ENCODE measurements at places on chromosomes 13 and 19.
A peak's percentile ranks its signal among the peaks of the same experiment; 100 is the strongest.

DNA sequence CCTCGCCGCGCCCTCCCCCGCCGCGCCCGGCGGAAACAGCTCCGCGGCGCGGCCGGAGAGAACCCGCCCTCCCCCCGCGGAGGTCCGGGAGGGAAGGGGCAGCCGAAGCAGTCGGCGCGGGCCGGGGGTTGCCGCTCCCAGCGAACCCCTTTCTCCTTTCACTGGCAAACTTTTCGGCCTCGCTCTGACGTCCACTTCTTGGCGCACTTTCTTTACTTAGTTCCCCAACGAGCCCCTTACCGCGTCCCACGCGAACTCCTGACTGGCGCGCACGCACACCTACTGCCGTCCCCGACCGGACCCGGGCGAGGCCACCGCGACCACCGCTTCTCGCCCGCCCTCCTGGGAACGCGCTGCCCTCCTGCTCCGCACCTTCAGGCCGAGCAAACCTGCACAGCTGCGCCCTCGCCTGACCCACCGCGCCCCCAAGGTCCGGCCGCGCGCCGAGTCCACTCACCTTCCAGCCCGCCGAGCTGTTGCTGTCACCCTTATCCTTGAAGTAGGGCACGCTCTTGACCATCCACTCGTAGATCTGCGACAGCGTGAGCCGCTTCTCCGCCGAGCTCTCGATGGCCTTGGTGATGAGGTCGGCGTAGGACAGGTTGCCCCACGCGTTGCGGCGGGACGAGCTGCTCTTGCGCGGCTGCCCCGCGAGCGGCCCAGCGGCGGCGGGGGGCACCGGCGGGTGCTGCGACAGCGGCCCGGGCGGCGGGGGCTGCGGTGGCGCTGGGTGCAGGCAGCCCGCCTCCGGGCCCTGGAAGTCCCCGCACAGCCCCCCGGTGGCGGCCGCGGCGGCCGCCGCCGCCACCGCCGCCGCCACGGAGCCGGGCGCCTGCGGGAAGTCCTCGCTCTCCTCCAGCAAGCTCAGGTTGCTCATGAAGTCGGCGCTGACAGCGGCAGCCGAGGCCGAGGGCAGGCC is 1.1 kb downstream of the FOXO1 start:
- DNase-seq: no peak

- peak; percentile 22 for DNase-seq
Observed at GRCh38 chr13:45482571-45483173, 17.9 kb downstream of the COG3 start.

- no peak for DNase-seq
Observed at GRCh38 chr13:25379011-25379410, 7.2 kb downstream of the ATP8A2 start.

- DNase-seq: no peak
Observed at GRCh38 chr13:44326961-44327360, 46.7 kb upstream of the SERP2 start.

GRCh38 chr13:20270163-20270865 is 38.2 kb upstream of the GJB6 start:
- peak; percentile 54 for DNase-seq

- DNase-seq: no peak
Observed at GRCh38 chr19:10872546-10873107, 1.3 kb downstream of the CARM1 start.

DNA sequence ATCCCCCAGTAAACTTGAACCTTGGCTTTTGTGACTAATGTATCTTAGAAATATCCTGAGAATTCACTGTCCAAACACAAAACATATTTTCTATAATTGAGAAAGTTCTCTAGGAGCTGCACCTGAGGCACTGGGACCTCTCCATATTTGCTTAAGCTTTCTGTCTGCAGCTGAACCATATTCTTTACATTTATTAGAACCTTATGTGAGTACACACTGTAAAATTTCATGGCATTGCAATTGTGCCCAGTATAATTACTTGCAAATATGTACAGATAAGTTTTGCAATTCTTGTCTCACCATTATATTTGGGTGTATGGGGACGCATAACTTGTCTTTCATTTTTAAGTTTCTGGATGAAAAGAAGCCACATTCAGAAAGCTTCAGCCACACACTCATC is 280.7 kb upstream of the KLHL1 start:
- DNase-seq: no peak

DNA sequence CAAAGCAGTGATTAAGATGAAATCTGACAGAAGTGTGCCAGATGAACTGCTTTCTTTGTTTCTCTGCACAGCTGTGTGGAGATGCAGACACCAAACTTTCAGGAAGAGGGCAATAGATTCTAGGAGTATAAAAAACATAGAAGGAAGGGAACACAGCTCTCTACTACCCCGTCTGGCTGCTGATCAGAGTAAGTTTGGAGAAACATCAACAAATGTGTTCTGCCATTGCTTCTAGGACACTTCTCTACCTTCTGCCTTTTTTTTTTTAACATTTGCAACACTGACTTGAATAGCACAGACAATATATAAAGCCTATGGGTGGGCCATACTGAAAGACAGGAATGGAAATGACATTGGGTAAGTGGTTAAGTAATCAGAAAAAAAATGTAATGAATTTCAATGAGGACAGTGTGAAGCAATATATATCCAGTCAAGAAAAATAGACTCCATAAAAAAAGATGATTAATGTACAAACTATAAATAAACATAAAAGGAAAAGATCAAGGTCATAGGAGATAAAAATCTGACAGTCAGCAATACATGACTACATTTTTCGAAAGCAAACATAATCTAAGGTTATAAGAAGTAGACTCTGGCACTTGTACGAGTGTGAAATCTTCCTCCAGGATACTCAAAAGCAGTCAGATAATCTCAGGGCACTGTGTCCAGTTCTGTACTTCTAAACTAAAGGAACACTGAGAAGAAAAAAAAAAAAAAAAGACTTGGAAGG is 21.4 kb downstream of the NUFIP1 start:
- peak; percentile 29 for DNase-seq

- no peak for DNase-seq
Observed at GRCh38 chr13:38228322-38228721, 121.3 kb upstream of the UFM1 start.

DNA sequence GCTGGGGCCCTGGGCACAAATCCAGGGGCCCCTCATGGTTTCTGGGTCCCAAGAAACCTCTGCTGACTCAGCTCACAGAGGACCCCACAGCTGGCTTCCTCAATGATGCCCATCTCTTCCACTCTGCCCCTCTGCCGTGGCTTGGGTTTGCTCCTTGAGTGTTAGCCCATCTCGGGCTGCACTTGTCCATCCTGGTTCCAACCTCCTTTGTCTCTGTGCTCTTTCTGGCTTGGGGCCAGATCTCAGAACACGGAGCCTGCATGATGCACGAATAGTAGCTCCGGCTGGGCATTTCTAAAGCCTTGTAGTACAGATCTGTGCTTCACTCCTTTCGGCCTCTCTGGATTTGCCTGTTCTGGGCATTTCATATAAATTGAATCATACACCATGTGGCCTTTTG is 53.8 kb downstream of the F2RL3 start:
- DNase-seq: no peak

GRCh38 chr19:33005440-33005839 is 33.4 kb downstream of the FAAP24 start:
- DNase-seq: no peak

GRCh38 chr19:5578097-5578846 is 10.5 kb upstream of the TINCR start:
- DNase-seq: peak; percentile 46

- no peak for DNase-seq
Observed at GRCh38 chr19:47461876-47462275, 9.8 kb downstream of the SLC8A2 start.

DNA sequence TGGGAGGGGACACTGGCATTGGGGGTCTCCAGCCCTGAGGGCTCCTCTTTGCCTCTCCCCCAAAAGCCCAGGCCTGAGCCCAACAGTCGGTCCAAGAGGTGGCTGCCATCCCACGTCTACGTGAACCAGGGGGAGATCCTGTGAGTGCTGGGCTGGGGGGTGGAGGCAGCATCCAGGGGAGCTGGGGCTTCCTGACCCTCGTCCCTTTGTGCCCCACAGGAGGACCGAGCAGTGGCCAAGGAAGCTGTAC is 6.8 kb downstream of the PTOV1 start:
- no peak for DNase-seq

GRCh38 chr19:42573642-42574041 is 21.1 kb downstream of the CEACAM8 start:
- DNase-seq: no peak

DNA sequence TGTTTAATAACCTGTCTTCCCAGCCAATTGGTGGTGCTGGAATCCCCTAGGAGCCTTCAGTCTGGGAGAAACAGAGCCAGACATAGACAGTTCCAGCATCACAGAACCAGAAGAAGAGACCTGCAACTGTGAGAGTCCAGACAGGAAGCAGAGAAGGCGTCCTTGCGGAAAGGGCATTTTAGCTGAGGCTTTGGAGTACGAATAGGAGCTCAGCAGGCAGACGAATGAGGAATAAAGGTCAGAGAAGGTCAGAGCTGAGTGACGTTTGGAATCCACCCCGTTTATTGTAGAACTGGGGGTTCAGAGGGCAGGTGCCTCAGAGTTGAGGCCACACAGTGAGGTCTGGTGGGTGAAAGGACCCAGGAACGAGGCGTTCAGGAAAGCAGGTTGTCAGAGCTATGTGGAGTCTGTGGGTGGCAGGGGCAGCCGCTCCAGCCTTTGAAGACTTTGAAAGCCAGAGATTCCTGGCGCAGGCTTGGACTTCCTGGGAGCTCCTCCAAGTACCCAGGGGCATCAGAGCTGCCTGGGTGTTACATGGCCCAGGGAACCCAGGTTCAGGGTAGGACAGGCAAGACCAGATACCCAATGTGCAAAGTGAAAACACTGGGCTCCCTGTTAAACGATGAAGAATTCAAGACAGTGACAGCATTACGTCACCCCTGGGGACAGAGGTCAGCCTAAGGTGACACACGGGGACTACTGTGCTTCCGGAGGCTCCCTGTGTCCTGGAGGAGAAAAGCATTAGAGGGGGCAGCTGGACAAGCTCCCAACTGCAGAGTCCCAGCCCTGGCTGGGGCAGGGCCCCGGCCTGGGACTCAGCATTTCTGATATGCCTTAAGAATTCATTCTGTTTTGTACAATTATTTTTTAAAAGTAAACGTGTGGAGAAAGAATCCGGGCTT is 5.5 kb downstream of the ARRDC2 start:
- DNase-seq: no peak

DNA sequence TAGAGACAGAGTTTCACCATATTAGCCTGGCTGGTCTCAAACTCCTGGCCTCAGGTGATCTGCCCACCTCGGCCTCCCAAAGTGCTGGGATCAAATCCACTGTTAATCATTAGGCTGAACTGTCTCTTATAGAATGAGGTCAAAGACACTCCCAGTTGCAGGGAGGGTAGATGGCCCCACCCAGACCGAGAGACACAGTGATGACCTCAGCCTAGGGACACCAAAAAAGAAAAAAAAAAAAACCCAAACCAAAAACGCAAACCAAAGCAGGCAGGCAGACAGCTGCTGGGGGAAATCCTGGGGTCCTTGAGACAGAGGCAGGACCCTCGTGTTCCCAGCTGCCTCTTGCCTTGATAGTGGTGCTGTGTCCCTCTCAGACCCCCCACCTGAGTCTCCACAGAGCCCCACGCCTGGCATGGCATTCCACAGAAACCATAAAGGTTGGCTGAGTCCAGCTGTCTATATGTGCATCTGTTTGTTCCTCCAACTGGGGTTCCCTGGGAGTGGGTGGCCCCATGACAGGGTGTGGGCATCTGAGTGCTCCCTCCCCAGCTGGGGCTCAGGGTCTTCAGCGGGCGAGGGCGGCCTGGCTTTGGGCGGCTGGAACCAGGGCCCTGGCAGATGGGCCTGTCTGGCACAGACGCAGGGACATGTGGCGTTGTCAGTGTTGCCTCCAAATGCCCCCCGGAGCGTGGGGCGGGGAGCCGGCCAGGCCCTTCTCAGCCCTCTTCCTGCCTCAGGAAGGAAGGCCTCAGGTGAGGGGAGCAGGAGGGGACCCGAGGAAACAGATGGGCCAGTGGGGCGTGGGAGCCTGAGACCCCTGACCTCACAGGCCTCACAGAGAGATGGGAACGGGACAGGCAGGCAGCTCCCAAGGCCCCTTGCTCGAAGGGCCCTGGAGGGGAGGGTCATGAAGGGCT is 5.2 kb downstream of the DAND5 start:
- DNase-seq: no peak

GRCh38 chr13:112775791-112776279 is 86.0 kb downstream of the ATP11A start:
- DNase-seq: no peak

GRCh38 chr19:36113894-36114720 is 568 bp downstream of the POLR2I start:
- peak; percentile 48 for DNase-seq

GRCh38 chr19:43584484-43584883 is 8.9 kb downstream of the PINLYP start:
- DNase-seq: no peak

DNA sequence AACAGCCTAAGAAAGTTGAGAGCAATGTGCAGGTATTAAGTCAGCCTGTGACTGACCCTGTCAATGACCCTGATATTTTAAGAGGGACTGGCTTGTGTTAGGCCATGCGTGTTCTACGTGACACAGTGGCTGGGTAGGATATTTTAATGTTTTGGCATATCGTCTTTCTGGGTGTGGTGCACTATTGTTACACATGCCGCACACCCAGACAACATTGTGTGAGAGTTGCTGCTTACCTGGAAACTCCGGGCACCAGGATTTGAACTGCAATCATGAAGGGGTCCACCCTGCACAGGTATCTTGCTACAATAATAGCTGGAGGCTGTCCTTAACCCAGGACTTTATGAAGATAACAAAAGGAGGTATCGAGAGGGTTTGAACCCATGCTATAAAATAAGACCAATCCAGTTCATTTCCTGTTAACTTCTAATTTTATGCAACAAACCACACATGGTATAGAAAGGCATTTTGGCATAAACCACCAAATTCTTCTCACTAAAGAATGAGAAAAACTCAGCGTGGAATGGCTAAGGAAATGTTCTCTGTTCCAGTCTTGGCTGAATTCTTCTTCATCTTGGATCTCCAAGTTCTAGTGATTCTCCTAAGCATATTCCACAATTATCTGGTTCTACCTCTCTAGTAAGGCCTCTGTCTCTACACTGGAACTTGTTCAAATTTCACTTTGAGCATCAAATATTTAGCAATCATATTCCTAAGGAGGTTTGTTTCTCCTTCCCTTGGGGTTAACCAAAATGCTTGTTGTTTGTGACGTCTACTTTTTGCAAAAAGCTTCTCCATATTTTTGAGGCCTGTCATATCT is 38.7 kb upstream of the POMP start:
- peak; percentile 68 for DNase-seq

DNA sequence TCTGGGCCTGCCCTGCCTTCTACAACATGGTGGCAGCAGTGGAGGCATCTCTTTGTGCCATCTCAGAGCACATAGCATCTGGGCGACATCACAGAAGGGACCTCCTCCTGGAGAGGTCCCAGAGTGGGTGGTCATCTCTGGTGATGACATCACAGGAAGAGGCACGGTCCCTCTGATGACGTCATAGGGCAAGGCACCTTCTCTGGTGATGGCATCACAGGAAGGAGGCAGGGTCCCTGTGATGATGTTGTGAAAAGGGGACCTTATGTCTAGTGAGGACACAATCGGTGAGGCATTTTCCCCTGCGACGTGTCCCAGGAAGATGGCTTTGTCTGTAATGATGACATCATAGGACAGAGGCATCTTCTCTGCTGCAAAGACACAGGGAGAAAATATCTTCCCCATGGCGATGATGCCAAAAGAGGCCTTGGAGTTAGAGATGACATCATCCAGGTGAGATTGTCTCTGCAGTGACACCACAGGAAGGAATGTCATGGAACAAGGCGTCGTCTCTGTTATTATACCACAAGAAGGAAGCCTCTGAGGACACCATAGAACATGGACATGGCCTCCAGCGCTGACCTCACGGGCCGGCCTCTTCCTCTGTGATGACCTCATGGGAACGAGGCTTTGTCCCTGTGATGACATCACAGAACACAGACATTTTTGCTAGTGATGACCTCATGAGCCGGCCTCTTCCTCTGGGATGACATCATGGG is 10.7 kb downstream of the SHISA7 start:
- no peak for DNase-seq

All from fibroblast of skin of right biceps (primary cell).